ENCODE measurements at places on chromosomes 13 and 19.
A peak's percentile ranks its signal among the peaks of the same experiment; 100 is the strongest.

DNA sequence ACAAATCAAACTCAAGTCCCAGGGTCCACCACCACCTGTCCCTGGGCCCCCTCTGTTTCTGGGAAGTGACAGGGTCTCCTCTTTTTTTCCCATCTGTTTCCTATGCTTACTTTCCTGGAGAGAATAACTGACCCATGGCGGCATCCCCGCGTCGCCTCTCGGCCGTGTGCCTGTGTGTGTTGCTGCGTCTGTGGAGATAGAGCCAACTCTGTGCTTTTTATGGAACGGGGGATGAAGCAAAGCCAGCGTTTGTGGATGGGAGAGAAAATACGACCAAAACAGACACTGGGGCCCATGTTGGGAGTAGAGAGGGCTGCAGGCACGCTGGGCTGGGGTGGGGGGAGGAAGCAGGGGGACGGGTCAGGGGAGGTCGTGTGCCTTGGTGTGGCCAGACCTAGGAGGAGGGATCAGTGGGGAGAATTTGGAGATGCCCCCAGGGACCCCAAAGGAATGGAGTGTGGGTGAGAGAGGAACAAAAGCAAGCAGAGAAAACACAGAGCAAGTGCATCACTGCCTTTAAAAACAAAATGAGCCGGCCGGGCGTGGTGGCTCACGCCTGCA lies 16.6 kb downstream of the PLK5 start:
- DNase-seq: no peak

DNA sequence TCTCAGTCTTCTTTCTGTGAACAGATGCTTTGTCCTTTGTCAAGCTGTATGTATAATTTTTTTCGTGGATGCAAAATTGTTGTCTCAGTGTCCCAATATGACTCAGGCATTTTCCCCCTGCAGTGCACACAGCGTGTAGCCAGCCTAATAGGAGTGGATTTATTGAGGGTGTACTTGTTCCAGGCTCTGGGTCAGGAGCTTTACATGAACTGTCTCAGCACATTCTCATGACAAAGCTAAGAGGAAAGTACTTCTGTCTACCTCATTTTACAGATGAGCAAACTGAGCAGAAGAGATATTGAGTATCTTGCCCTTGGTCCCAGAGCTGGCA lies 50.8 kb downstream of the STK24 start:
- no peak for DNase-seq

DNA sequence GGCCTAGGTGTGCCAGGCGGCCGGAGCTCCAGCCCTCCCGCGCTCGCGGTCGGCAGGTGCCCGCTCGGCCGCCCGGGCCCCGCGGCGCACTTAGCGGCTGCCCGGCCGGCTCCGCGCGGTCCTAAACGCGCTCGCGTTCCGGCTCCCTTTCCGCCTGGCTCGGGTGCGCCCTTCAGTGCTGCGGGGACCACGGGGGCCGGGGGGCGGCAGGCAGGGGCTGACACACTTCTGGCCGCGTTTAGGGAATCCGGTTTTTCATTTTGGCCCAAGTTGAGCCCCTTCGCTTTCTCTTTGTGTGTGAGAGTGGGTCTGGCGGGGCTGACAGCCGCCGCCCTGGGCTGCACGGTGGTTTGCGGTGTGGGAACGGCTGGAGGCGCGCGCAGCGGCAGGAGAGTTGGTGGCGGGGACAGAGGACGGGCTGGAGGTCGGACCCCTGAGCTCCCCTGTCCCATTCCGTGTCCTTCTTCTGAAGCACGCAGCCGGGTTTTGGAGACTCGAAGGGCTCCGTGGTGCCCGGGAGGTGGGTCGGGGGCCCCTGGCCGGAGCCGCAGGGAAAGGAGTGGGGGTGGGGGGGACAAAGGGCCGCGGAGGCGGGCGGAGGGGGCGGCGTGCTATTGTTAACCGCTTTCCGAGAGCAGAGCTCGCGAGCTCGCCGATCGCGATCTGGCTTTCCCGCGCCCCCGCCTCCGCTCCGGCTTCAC lies 3.1 kb downstream of the FGF9 start:
- peak; percentile 53 for DNase-seq

- no peak for DNase-seq
Measured at GRCh38 chr19:15293781-15294491, 38.4 kb downstream of the BRD4 start.

- no peak for DNase-seq
Measured at GRCh38 chr13:42355092-42355485, 83.1 kb downstream of the AKAP11 start.

DNA sequence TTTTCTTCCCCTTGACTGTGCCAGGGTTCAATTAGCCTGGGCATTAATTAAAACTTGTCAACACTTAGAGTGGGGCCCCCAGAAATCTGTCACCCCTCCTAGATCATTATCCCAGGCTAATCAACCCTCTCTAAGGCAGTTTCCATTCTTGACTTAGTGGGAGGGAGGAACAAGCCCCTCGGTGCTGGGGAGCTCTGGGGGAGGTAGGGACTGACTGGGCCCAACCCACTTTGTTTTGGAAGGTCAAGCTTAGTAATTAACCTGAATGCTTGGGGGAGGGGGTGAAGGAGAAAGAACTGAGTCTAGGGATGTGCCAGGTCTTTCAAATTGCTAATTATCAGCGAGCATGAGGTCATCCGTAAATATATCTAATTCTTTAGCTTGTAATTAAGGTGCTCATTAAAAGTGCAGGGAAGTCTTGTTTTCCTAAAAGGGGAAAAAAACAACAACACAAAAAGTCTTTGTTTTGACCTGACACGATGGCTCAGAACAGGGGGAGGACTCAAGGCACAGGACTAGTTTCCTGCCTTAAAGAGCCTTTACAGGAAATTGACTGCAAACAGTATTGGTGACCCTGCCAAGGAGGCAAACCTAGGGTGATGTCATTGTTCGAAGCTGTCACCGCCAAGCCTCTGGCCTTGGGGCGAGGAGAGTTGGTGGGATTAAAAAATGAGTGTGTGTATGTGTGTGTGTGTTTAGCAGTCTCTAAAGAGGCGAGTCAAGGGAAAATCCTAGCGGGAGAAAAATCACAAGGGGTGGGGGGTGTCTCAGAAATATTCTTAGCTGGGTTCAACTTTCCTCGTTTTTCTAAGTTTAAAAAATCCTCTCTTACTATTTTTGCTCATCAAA lies 19.4 kb downstream of the ACTN4 start:
- no peak for DNase-seq

GRCh38 chr19:30017172-30017571 lies 75.1 kb downstream of the URI1 start:
- no peak for DNase-seq

DNA sequence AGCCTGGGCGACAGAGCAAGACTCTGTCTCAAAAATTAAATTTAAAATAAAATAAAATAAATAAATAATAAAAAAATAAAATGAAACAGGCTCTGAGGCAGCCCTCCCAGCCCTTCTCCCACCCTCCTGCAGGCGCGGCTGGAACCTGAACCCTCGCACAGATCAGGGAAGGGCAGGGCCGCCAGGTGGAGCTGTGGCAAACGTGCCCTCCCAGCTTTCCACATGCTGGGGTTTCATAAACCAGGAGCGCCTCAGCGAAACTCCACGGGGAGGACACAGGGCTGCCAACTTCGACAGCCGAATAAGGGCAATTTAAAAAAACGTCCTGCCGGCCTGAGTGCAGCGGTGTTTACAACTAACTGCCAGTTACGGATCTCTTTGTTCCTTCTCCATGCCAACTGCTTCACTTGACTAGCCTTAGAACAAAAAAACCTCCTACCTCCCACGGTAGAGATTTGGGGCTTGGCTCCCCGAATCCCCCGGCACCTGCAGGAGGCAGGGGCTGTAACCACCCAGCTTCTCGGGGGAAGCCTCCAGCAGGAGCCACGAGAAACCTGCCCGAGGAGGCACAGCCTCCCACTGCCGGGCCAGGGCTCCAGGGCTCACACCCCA lies 15.9 kb downstream of the ZNF787 start:
- DNase-seq: peak; percentile 65

DNA sequence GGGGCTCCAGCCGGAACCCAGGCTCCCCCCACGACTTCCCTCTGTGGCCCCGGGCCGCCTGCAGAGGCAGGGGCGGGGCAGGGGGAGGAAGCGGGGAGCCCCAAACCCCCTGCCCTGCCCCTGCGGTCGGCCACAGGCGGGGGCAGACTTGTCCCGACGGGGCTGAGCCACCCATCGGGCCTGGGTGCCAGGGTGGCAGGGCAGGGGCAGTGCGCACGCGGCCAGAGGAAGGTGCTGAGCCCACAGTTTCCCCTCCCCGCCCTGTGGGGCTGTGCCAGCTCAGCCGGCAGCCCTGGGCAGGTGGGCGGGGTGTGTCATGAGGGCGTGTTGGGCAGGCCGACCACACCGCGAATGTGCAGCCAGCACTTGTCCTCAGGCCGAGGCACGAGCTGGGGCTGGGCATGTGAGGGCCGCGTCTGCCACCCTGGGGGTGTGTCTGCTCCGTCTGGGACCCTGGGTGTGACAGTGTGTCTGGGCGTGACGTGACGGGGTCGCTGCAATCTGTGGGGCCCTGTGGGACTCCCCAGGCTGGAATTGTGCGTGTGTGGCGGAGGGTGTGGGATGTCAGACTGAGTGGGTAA lies 17.7 kb downstream of the CCDC97 start:
- peak; percentile 96 for DNase-seq

GRCh38 chr13:73467125-73467524 lies 408.3 kb downstream of the KLF5 start:
- no peak for DNase-seq

DNA sequence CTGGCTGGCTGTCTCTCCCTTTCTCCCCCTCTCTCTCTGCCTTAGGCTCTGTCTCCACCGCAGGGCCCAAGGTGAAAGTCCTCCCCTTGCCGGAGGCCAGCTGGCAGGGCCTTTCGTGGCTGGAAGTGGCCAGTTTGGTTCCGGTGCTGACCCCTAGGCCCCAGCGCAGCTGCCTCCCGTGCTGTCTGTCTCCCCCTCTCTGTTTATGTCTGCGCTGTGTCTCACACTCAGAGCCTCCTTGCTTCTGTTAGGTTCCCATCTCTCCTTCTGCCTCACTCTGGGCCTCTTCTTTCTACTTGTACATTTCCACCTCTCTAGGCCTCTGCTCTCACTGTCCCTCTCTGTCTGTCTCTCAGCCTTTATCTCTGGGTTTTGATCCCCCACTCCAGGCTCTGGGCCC lies 13.1 kb downstream of the CCDC97 start:
- DNase-seq: no peak

- peak; percentile 82 for DNase-seq
Measured at GRCh38 chr19:4524808-4525562, 6.7 kb upstream of the PLIN4 start.

DNA sequence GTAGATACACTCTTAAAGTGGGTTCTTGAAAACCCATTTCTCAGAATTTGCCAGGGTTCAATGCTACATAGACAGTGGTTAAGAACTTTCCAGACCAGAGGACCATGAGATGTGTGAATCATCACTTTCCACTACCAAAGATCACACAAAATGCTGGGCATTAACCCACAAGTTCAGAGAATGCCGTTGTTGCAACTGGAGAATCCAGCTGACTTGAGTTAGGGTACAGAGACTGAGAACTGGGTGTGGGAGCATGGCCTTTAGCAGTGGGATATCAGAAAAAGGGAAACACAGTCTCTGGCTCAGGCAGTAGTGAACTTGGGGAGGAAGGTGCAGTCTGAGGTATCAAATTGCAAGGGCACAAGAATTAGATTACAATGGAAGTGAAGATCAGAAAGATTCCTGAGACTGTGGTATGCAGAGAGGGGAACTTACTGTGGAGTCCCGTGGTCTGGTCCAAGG lies 51.5 kb upstream of the WDFY2 start:
- no peak for DNase-seq

- DNase-seq: no peak
Measured at GRCh38 chr13:22461854-22462490, 718.8 kb upstream of the SGCG start.

GRCh38 chr13:106503272-106503671 lies 32.2 kb downstream of the EFNB2 start:
- DNase-seq: no peak

DNA sequence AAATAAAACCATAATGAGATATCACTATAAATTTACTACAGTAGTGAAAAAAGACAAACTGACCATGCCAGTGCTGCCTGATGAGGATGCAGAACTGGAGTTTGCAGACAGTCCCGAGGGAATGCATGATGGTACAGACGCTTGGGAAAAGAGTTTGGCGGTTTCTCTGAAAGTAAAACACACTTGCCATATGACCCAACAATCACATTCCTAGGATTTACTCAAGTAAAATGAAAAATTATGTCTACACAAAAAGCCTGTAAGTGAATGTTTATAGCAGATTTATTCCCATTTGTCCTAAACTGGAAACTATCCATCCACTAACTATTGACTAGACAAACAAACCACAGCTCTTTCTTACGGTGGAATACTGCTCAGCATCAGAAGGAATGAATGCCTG lies 271.0 kb downstream of the DNAJC15 start:
- DNase-seq: no peak

GRCh38 chr19:23060016-23060415 lies 56.8 kb upstream of the ZNF730 start:
- no peak for DNase-seq

DNA sequence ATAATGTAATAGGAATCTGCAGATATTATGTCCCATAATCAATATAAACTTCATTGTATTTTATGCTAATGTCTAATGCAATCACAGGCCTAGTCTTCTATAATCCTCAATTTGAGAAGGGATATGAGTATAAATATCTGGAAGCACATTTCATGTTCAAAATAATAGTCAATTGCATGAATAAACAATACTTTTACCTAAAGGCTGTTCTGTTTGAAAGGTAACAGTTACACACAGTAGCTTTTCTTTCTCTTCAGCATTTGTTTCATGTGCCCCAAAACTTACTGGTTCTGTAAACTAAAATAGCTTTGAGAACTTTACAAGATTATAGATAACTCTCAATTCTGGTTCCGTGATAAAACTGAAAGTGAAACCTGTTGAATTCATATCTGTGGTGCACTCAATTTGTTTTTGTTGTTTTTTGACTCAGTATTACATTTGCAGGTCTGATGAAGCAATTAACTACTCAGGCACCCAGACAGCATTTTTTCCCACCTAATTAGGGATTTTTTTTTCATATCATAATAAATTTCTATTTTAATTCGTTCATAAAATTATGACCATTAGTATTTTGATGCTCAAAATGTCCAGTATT lies 1193.8 kb downstream of the SLITRK1 start:
- no peak for DNase-seq

DNA sequence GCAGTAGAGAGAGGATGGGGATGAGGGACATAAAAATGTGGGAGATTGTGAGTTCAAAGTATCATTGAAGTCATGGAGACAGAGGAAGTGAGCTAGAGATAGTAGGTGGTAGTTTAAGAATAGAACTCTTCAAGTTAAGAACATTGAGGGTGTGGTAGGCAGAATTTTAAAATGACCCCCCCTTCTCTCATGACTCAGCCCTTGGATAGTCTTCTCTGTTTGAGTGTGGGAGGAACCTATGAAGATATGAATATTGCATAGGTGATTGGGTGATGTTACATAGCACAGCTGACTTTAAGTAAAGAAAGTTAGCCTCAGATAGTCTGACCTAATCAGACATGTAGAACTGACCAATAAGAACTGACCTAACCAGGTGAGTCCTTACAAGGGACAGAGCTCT lies 418.6 kb downstream of the FOXO1 start:
- no peak for DNase-seq

GRCh38 chr13:43353631-43354030 lies 330.2 kb downstream of the DNAJC15 start:
- no peak for DNase-seq
